RPMI8226 (cell line): ENCODE measurements at places on chromosomes 1 and 21.

GRCh38 chr1:101142244-101142643, 94.6 kb upstream of the S1PR1 start:
- DNase-seq = no peak

- DNase-seq = no peak
Measured at GRCh38 chr1:64038965-64039364, 164.5 kb upstream of the UBE2U start.

DNA sequence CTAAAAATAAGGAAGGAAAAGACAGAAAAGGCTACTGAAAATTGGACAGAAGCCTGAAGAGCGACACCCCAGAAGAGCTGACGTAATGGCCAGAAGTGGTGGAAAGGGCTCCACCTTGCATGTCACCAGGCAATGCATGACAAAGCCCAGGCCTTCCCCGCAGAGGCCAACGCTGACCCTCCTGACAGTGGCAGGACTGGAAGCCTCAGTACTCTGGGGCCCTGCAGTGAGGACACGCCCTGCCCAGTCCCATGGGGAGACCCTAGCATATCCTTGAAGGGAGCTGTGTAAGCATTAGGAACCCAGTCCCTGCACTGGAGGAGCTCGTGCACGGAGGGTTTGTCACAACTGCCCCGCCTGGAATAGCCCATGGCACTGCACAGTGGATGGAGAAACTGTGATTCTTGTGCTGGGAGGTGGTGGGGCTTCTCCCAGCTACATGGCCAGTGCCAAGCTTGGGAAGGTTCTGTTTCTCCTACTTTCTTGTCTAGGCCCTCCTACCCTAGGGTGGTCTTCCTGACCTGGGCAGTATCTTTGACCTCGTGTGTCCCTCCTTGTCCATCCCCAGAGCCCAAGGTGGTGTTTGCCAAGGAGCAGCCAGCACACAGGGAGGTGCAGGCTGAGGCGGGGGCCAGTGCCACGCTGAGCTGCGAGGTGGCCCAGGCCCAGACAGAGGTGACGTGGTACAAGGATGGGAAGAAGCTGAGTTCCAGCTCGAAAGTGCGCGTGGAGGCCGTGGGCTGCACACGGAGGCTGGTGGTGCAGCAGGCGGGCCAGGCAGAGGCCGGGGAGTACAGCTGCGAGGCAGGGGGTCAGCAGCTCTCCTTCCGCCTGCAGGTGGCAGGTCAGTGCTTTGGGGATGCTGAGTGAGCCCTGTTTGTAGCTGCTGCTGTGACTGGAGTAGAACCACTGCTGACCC, 60.4 kb downstream of the OBSCN start:
- no peak for DNase-seq

DNA sequence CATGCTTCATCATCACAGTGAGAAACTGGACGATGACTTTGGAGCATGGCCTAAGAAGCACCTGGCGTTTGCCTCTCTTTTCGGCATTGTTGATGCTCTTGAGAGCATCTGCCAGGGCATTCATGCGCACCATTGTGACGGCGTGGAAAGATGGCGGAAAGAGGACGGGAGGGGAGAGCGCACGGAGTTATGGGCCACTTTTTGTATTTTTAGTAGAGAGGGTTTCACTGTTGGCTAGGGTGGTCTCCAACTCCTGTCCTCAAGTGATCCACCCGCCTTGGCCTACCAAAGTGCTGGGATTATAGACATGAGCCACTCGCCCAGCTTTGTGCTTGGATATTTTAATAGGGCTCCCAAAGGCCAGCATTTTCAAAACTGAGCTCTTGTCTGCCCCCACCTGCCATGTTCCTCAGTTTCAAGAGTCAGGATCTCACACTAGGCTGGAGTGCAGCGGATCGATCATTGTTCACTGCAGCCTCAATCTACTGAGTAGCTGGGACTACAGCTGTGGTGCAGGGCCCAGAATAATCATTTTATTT, 5.3 kb downstream of the RPS8 start:
- no peak for DNase-seq
